ENCODE measurements at places on chromosomes 2 and 18.

GRCh38 chr2:214019229-214019972 lies 391.5 kb upstream of the VWC2L start:
- no peak for DNase-seq

- DNase-seq: no peak
Measured at GRCh38 chr2:199228887-199229819, 228.6 kb downstream of the SATB2 start.

GRCh38 chr2:134402410-134402809 lies 148.5 kb downstream of the MGAT5 start:
- no peak for DNase-seq

DNA sequence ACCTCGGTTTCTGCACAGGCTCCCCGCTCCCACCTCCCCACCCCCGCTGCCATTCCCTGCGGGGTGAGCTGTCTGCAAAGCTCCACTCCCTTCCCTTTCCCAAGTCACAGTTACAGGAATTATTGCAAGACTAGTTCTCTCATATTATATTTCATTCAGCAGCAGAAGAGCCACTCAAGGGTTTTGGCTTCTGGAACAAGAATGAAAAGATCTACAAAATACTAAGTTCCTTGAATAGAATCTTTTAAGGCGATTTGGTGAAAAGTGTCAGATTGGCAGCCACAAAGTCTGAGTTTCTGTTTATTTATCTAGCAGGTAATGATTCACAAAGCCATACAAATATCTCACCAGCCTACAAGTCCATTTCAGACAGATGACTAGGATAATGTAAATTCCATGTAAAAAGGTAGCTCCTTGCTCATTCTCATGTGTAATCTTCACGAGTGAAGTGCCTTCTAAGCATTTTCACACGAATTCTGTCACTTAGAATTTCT lies 221.9 kb upstream of the RBBP8 start:
- no peak for DNase-seq

- no peak for DNase-seq
Measured at GRCh38 chr2:172231508-172231907, 128.8 kb upstream of the DLX2 start.

- DNase-seq: no peak
Measured at GRCh38 chr18:42112657-42113420, 157.8 kb downstream of the PIK3C3 start.

DNA sequence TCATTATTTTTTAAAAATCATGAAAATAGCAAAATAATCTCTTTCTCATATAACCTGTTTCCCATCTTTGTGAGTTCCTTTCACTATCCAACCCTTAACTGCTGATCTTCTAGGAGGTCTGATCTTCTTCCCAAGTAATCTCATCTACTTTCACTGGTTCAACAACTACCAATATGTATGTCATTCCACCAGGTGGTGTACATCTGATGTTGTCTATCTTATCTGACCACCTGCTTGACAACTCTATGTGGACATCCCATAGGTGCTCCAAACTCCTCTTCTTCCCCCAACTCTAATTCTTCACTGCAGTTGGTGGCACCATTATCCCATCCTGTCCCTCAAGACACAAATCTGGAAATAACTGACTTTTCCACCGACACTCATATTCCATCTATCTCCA lies 62.5 kb downstream of the FAM228A start:
- DNase-seq: no peak
